Naive B cell (primary cell): ENCODE measurements at places on chromosomes 11 and 22. TPM values are rescaled to one million over a fixed set of nuclear protein-coding genes. Genes with fewer than 3 reads are reported as not detected.

Gene TRAPPC4
- 103 TPM for polyA plus RNA-seq

Gene SLC15A3
- polyA plus RNA-seq, result 14.2 TPM

Gene INS
- polyA plus RNA-seq, result not detected

Gene LSP1
- polyA plus RNA-seq, result 433 TPM

Gene TRIM34
- 29.8 TPM for polyA plus RNA-seq

Gene GGTLC2
- not detected for polyA plus RNA-seq

Gene KCNQ1OT1
- polyA plus RNA-seq, result 0.13 TPM

Gene SYCE3
- not detected for polyA plus RNA-seq

GRCh38 chr22:38554281-38554680 lies 15.7 kb downstream of the DMC1 start:
- no peak for DNase-seq

GRCh38 chr11:134558916-134559601 lies 147.0 kb upstream of the B3GAT1 start:
- no peak for DNase-seq

- DNase-seq, result no peak
These were observed 9.2 kb upstream of the AIFM3 start for GRCh38 chr22:20957683-20958431.

GRCh38 chr11:106999196-106999595 lies 19.1 kb downstream of the GUCY1A2 start:
- no peak for DNase-seq

DNA sequence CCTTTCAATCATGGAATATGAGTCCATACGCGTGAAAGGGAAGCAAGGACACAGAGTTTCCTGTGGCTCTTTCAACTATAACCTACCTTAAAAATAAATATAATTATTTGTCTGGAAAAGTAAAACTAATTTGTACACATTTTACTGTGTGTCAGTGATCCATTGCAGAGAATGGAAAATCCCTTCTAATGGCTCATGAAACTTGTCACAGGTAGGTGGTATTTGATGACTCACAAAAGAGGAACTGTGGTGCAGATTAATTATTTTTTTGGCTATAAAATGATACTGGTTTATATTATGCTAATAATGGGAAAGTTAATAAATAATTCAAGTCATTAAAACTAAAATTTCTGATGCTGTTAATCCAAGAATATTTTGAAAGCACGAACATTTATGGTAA lies 792.2 kb downstream of the METTL15 start:
- DNase-seq, result no peak

DNA sequence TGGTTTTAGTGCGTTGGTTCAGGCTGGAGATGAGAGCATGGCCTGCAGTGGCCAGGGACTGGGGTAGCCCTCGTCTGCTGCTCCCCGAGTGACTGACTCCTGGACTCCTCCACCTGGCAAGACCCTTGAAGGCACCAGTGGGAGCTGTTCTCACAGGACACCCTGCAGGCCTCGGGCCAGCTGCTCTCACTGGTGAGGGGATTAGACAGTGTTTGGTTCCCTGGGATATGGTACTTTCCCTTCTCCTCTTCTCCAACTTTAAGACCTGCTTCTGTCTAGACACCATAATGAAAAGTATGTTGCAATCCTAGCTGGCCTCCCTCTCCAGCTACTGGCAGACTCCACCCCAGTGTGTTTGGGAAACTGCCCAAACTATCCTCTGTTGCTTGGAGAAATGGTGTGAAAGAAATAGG lies 168.8 kb upstream of the CADM1 start:
- DNase-seq, result no peak

- DNase-seq, result no peak
These were observed 416.6 kb upstream of the CCDC90B start for GRCh38 chr11:83702796-83703195.

DNA sequence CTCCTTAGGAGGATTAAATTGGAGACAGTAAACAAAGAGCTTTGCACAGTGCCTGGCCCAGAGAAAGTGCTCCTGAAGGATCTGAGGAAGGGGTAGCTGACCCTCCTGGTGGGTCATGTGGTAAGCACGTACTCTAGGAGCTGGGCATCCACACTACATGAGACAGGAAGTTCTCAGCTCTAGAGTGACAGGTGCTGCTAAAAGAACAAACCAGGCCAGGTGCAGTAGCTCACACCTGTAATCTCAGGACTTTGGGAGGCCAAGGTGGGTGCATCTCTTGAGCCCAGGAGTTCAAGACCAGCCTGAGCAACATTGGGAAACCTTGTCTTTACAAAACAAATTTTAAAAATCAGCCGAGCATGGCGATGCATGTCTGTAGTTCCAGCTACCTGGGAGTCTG lies 13.1 kb downstream of the SLC43A1 start:
- DNase-seq, result no peak

GRCh38 chr22:23834793-23835483 lies 3.9 kb downstream of the DERL3 start:
- no peak for DNase-seq

DNA sequence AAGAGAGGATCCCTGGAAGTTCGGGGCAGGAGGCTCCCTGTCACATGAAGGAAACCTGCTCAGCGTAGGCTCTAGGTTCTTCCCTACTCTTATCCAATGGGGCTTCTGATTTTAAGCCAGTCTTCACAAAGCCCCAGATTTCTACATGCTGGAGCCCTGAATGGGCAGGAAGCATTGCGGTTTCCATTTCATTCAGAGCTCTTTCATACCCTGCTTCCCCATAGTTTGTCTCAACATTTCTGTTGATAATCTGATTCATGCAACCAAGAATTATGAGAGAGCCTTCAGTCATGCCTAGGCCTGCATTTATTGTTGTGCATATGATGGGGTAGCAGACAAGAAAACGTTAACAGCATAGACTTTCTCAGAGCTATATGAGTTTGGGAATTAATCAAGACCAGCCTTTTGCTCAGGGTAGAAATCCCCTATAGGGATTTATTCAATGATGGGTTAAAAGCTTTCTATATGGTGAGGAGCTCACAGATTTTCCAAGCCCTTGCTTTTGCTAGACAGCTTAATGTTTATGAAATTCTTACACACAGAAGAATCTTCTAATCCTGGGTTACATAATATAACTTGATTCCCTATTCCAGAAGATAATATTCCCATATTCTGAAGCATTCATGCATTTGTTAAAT lies 15.9 kb downstream of the OR51B4 start:
- DNase-seq, result no peak

- DNase-seq, result no peak
These were observed 47.8 kb downstream of the TEAD1 start for GRCh38 chr11:12721816-12722604.

GRCh38 chr11:123457187-123457770 lies 27.2 kb downstream of the GRAMD1B start:
- no peak for DNase-seq

- DNase-seq, result no peak
These were observed 94.5 kb downstream of the ZC3H12C start for GRCh38 chr11:110187731-110188130.

DNA sequence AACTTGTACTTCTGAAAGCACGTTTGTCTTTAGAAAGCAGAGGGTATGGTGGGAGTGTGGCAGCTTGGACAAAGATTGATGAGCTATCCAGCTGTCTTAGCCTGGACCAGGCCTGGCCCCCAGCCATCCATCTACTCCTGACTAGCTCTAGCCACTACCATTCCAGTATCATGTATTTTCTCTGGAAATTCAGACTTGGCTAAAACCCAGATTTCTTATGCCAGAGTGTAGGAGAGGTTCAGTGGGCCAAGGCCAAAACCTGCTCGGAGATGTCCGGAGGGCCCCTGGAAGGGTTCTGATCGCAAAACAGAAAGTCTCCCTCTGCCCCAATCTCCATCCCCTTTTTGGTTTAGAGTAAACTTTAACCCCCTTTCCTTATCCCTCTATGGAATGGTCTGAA lies 24.8 kb upstream of the MTCH2 start:
- no peak for DNase-seq

GRCh38 chr11:6315811-6316425 lies 4.4 kb downstream of the CAVIN3 start:
- peak; percentile 1 for DNase-seq

- DNase-seq, result no peak
These were observed 586.8 kb downstream of the NTM start for GRCh38 chr11:131957201-131957600.

DNA sequence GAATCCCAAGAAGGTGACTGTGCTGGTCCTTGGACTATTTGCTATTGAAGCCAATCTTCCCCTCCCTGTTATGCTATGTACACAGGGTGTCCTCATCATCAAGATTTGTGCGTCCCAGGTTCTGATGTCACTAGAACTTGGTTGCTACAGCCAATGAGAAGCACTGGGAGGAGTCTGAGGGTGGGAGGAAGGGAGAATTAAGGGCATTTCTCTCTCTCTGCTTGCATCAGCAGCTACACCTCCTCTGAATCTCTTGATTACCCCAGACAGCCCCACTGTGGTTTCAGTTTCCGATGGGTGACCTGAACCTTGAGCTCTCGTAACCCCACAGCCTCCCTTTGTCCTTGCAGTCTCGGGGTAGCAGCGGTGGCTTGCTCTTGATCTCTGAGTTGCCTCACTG lies 212.4 kb upstream of the SESN3 start:
- DNase-seq, result no peak

- DNase-seq, result no peak
These were observed 117.3 kb upstream of the FAT3 start for GRCh38 chr11:92107331-92107730.

- DNase-seq, result no peak
These were observed 34.8 kb downstream of the KCNQ1OT1 start for GRCh38 chr11:2664791-2665525.

DNA sequence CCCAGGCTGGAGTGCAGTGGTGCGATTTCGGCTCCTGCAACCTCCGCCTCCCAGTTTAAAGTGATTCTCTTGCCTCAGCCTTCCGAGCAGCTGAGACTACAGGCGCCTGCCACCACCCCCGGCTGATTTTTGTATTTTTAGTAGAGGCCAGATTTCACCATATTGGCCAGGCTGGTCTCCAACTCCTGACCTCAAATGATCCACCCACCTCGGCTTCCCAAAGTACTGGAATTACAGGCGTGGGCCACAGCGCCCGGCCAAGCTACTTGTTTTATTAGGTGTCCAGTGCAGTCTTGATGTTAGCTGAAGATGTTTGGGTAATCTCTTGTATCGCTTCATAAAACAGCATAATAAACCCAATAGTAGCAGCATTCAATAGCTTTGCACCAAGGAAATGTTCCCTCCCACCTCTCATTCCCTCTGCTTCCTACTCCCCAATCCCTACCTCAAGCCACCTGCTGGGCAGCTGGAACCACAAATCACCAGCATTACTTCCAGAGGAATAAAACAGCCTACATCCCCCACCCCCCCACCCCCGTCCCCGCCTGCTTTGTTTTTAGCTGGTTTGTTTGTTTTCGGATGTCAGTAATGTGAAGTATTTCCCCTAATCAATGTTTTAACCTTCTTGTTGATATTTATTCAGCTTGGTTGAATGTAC lies 11.0 kb upstream of the GRIK4 start:
- DNase-seq, result no peak

DNA sequence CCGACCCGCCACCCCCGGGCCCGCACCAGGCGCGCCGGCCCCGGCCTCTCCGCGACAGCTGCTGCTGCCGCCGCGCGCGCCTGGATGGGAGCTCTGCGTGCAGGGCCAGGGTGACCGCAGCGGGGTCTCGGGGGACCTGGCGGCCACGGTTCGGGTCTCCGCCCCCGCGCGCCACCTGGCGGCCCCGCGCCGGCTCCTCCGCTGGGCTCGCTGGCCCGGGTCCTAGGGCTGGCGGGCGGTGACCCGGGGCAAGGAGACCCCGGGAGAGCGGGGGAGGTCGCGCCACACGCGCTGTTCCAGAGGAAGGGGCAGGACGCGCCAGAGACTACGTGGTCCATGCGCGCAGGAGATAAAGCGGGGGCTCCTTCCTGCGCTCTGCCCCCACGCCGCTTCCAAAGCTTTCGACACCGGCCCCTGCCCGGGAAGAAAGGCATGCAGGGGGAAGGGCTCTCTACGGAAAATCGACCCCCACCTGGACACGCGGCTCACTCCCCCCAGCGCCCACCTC lies 562 bp downstream of the SHANK2 start:
- peak; percentile 63 for DNase-seq

DNA sequence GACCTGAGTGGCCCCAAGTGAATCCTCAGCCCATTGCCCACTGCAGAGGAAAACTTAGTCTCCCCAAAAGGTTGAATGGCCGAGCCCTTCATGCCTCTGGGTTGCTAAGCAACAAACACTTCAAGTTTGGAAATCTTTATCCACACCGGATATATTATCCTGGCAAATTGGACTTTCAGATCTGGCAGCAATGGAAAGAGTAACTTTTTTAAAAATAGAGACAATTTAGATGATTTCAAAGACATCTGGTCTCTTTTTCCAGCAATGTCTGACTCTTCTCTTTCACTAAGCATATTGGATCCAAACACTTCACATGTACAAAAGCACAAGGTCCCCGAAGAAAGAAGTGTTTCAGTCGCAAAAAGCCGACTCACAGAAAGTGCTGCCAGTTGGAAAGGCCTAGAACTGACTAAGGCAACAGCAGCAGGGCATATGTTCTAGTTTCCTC lies 505.3 kb downstream of the SOX6 start:
- no peak for DNase-seq

DNA sequence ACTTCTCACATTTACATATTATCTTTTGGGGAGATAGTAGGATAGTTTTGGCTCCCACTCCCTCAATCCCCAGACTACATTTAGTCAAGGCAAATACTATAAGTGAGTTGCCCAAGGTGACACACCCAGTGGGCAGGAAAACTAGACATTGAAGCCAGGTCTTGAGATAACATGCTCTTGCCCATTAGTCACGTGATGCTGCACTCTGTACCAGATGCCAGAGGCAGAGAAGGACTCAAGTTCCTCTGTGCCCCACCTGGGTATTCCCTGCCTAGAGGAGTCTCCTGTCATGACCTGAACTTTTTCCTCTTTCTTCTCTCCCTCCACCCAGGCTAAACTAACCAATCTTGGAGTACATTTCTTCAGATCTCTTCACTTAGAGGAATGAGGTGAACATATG lies 484.9 kb downstream of the BUD13 start:
- no peak for DNase-seq

- DNase-seq, result no peak
These were observed 12.1 kb upstream of the CELSR1 start for GRCh38 chr22:46549563-46549840.
